ENCODE measurements at places on chromosomes 7 and 10. TPM values are rescaled to one million over a fixed set of nuclear protein-coding genes. Genes with fewer than 3 reads are reported as not detected.

The MYPN gene
- 3.6 TPM for total RNA-seq

The UPK3BL1 gene
- total RNA-seq: 44.0 TPM

The ANXA8 gene
- total RNA-seq: 0.88 TPM

The LGI1 gene
- not detected for total RNA-seq

The ITPRID1 gene
- total RNA-seq: not detected

The C10orf67 gene
- total RNA-seq: 0.10 TPM

DNA sequence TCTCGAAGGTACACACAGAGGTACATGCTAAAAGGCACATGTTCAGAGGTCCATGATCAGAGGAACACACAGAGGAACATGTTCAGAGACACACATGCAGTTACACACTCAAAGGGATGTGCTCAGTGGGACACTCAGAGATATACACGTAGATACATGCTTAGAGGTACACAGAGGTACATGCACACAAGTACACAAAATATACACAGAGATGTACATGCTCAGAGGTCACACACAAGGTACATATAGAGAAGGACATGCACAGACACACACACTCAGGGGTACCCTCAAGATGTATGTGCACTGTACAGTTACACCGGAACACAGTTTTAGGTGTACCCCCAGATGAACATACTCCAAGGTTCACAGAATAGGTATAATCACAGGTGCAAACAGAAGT is 18.8 kb downstream of the NPC1L1 start:
- DNase-seq: no peak

DNA sequence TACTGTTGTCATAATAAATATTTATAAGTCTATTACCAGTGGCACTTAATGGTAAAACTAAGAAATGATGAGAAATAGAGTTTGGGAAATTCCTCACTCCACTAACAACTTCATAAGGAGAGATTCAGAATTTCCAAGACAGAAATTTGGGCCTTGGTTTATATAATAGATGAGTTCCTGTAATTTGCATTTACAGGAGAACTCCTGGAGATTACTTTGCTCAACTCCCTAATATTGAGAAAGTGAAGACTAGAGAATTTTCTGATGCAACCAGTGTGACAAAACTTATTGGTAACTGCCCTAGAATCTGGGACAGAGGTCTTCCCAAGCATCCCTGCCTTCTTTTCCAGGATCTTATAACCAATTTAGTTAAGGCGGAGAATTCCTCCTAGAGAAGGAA is 49.1 kb upstream of the GSAP start:
- DNase-seq: no peak

- peak; percentile 40 for DNase-seq
These were observed 11.5 kb downstream of the OR6B1 start for GRCh38 chr7:144011458-144012230.

- no peak for DNase-seq
These were observed 165.1 kb upstream of the KLF14 start for GRCh38 chr7:130899071-130899560.

DNA sequence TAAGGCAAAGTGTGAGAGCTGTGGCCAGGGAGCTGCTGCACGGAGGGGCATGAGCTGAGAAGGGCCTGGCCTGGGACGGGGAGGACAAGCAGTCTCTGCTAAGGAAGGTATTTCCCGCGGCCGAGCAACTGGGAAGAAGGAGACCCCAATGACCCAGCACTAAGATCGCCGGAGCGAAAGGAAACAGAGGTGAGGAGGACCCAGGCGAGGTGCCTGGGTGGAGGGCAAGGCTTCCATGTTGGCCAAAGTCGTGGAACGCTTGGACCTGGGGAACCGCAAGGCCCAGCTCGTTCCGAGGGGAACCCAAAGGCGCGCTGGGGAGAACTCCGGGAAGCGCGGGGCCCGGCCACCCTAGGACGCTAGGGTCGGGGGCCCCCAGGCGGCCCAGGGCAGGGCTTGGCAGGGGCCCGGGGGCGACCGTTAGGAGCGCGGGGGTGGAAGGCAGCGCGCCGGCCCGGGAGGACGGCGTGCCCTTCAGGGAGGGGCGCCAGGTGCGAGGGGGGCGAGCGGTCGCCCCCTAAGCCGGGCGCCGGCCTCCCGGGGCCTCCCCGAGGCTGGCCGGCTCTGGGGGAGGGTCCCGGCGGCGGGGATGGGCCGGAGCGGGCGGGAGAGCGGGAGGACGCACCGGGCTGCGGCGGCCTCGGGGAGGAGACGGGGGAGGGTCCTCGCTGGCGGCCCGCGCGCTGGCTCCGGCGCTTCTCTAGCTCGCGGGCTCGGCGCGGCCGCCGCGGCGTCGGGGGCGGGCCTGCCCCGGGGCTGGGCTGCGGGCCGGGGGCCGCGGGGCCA is 545 bp downstream of the GIGYF1 start:
- no peak for DNase-seq

DNA sequence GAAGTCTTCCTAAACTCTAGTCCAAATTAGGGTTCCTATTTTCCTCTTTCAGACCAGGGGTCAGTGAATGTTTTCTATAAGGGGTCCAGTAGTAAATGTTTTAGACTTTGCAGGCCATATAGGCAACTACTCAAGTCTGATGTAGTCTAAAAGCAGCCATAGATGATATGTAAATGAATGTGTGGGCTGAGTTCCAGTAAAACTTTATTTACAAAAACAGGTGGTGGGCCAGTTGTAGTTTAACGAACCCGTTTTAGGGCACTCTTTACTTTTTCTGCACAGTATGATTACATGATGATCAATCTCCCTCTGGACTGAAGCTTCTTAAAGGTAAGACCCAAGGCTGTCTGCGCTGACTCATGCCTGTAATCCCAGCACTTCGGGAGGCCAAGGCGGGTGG is 243.6 kb downstream of the CAMK1D start:
- DNase-seq: no peak

DNA sequence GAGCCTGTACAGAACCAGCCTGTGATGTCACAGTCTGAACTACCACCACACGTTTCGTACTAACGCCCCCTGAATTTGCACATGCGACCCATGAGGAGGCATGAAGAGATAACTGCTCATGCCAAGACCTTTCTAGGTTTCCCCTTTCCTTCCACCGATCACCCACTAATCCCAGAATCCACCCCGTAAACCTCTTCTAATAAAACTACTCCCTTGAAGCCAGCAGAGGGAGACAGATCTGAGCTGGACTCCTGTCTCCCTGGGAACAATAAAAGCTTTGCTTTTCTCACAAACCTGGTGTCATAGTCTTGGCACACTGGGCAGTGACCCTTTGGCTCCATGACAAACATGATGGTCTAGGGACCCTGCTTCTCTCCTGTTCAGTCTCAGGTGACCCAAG is 144.5 kb downstream of the FRMD4A start:
- DNase-seq: peak; percentile 23

DNA sequence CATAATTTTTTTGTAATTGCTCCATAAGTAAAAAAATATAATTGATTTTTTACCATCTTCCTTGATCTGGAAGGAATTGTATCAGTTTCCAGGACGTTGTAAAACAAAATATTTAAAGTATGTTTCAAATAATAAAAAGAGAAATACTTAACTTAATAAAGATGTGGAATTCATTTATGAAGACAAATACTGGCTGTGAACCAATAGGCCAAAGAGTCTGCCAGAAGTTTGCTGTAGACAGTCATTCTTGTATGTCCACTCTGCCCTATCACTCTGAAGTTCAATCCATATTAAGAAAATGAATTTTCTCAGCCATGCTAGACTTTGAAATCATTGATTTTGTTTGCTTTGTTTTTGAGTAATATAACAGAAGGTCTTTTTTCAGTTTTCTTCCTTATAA is 256.4 kb downstream of the TRIL start:
- DNase-seq: no peak
